Kidney glomerular epithelial cell (primary cell): ENCODE measurements at places on chromosomes 12 and 14.

GRCh38 chr12:114680604-114681069, 3.3 kb downstream of the TBX3 start:
- DNase-seq: no peak

DNA sequence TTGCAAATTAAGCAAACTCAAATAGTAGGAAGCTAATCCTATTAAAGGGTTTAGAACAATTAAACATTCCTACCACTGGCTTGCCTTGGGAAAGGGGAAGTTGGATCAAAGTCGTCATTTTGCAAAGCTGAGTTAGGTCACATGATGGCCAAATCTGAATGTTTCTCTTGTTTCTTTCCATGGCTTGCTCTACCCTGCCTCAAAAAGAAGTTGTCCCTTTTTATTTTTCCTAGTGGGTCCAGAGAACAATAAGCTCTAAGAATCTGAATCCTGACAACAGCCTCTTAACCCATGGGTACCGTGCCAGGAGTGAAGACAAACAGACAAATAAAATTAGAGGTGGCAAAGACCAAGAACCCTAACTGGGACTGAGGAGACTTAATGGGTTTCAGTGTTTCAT, 26.2 kb upstream of the NPFF start:
- no peak for DNase-seq

DNA sequence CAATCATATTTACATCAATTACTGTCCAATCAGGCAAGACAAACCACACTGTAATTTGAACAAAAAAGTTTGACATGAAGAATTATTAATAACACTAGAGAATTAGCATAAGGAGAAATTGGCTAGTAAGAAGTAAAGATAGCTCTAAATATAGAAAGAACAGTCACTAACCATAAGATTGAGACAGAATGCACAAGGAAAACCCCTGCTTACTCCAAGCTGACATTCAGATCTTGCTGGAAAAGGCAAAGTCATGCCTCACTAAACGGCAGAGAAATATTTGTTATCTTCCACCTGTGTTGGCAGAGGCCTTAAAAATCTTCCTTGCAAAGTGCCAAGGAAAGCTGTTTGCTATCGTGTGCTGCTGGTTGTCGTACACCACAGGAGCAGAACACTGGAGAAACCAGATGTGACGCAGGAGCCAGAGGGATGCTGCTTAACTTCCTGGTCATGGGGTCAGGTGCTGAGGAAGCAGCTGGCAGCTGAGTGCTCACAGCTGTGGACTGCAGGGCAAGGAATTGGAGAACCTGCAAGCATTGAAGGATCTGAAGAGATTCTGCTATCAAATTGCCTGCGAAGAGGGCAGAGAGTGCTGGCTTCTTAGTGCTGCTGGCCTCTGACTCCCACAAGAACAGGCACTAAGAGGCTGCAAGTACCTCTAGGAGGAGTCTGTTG, 1323.3 kb downstream of the LRFN5 start:
- no peak for DNase-seq

- peak; percentile 61 for DNase-seq
Observed at GRCh38 chr14:54652605-54653052, 85.7 kb downstream of the SAMD4A start.

DNA sequence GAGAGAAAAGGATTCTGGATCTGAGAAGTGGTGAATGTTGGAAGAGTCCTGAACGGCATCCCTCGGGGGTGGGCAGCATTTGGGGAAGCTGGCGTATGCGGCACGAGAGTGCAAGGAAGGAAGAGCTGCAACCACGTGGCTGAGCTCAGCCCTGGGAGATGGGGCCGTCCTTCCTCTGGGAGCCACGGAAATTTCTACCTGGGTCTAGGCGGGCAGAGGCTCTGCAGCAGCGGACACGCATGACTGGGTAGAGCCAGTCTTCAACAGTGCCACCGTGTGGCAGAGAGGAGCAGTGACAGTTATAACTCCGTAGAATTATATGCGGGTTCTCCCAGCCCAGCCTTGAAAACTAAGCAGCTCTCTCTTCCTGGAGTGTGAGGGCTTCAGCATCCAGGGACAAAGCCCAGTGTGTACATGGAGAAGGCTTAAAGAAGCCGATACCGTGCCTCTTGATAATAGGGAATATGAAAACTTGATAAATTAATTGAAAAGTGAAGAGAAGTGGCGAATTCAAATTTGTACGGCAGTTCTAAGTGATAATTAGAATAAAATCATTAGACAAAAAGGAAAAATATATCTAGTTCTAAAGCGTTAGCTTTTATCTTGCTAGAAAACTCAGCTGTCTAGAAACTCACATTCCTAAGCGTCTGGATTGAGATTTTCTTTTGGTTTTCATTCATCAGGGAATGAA, 82.9 kb upstream of the STXBP6 start:
- peak; percentile 77 for DNase-seq

DNA sequence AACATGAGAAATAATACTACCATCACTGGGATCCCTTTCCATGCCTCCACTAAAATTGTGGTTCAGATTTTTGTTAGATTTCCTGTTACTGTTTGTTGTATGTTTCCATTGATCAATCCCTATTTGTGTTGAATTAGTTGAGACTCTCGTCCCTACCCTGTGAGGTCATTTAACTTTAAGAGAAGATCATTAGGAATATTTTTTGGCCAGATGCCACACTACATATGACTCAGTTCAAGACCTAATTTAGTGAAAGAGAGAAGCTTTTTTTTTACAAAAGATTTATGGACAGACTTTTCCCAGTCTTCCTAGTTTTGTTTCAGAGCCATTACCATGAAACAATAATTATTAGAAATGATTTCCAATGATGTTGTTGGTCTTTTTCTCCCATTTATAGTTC, 35.5 kb downstream of the CPSF6 start:
- no peak for DNase-seq

DNA sequence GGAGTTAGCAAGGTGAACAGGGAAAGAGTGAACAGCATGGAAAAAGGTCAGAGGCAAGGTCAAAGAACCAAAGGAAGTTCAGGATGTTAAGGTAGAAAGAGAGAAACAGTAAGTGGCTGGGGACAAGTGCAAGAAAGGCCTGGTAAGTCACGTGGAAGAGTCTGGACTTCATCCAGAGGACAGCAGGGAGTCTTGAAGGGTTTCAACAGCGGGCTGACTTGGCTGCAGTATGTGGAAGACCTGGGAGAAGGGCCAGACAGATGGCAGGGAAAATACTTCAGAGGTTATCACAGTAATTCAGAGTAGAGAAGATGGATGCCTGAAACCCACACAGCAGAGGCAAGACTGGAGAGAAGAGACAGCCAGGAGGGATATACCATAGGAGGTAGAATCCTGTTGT, 34.0 kb downstream of the CIT start:
- no peak for DNase-seq

GRCh38 chr12:93130366-93131054, 201.4 kb upstream of the EEA1 start:
- DNase-seq: no peak

DNA sequence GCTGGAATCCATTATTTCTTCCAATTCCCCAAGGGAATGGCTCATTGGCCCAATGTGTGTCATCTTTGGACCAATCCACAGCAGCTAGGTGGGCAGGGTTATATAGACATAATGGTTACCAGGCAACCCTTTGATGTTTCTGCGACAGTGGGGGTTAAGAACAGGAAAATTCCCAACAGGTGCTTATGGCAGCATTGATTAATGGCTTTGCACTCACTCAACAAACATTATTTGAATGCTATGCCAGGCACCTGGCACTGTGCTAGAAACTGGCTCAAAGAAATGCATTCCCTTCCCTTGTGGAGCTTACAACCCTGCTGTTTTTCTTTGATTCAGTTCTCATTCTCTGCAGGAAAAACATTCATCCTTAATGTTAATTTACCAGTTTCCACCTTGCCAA, 1221.0 kb downstream of the AACS start:
- DNase-seq: no peak

DNA sequence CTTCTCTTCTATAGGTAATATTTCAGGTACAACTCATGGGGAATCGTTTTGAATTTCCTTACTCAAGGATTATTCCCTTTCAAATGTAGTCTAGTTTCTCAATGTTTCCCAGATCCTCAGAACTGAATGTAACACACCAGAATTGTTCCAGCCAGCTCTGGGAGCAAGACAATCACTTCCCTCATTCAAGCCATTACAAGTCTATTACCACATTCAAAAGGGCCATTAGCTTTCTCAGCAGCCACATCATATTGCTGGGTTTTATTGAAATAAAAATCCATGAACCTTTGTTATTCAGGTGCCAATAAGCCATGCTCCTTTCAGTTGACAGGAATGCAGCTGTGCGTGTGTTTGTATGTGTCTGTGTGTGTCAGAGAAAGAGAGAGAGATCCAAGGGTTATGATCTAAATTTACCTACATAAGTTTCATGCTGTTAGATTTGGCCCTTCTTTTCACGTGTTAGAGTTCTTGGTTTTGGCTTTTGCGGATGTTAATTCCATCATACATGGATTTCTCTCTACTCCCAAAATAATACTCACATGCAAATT, 357.7 kb downstream of the BCAT1 start:
- no peak for DNase-seq

GRCh38 chr14:93160353-93160801, 24.3 kb downstream of the MOAP1 start:
- no peak for DNase-seq

- DNase-seq: no peak
Observed at GRCh38 chr12:6360578-6361490, 14.5 kb downstream of the SCNN1A start.

- DNase-seq: no peak
Observed at GRCh38 chr12:2970744-2971143, 11.5 kb downstream of the TEAD4 start.

GRCh38 chr12:45729233-45730083, at the start of gene ARID2:
Gene ARID2, plus strand, starts transcription at chr12:45729706. Its CDS starts 131 bp downstream, at chr12:45729837.
- DNase-seq: peak; percentile 61
